NCI-H526 (cell line): ENCODE measurements at places on chromosomes 1 and 21.

DNA sequence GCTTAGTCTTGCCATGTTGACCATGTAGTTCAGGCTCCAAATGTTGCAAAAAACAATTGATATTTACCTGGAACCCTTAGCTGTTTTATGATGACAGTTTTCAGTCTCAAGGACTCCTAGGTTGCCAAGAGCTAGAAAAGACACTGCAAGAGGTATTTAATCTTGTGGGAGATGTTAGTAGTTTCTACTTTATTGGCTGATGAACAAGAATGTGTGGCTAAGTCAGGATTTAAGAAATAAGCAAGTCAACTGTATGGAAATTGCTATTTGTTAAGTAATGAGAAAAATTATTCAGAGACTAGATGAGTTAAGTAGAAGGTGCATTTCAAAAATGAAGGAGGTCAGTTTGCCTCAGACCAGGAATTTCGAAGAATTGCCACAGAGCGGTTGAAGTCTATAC is 639.7 kb upstream of the USP24 start:
- DNase-seq, result no peak

- DNase-seq, result no peak
These were observed 49.7 kb downstream of the SYT6 start for GRCh38 chr1:114103992-114104391.

DNA sequence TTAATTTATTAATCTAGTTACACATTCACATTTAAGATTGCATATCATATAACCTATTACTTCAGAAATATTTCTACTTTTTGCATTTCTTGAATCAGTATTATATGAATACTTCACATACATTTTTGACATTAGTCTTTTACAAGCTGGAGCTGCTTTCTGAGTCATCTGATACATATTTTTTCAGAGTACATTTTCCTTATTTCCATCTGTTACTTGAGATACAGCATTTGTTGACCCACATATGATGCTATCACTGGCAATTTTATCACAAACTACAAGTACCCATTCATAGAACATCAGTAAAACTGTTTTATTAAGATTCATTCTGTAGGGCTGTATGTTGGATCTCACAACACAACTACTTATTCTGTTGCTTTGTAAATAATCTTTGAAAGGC is 367.2 kb upstream of the ST6GALNAC5 start:
- DNase-seq, result no peak

DNA sequence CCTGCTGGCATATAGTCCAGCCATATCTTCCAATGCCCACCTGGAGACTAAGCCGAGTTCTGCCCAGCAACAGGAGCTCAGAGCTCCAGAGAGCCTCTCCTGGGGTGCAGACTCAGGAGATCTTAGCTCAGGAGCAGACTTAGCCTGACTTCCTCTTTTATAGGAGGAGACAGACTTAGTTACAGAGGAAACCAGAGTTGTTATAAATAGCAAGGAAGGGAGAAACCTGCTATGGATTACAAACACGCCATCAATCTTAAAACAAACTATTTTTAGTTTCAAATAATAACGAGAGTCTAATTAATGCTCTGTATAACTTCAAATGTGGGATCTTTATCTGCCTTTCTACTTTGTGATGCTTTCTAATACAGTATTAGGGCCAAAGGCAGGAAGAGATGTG is 3.3 kb upstream of the KIF21B start:
- no peak for DNase-seq

DNA sequence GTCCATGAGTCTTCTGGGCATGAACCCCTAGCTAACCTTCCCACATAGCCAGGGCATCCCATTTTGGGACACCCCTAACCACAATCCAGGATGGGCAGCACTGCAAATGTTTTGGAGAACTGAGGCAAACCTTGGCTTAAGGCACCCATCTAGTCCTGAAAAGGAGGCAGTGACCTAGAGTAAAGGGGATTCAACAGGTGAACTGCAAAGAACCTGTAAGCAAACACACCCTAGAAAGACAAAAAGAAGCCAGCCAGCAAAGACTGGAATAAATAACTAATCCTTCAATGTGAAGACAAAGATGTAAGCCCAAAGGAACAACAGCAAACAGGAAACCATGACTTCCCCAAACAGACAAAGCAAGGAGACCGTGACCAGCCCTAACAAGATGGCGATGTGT is 56.8 kb upstream of the PPIH start:
- DNase-seq, result no peak
